ENCODE measurements at places on chromosomes 2 and 18.

DNA sequence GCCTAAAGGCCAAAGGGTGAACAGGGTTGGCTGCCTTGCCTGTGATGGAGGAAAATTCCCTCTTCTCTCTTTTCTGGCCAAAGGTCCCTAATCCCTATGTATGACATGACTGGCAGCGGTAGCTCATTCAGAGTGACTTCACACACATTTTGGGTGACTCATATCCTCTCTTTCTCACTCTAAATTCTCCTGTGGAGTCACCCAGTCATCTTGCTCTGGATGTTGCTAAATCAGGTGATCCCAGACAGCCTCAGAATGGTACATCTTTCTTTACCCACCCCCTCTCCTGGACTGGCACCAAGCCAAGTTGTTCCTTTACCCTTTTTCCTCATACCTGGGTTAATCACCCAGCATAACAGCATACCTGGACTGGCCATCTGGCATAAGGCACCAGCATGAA, 77.2 kb downstream of the NEURL3 start:
- DNase-seq = peak; percentile 97

DNA sequence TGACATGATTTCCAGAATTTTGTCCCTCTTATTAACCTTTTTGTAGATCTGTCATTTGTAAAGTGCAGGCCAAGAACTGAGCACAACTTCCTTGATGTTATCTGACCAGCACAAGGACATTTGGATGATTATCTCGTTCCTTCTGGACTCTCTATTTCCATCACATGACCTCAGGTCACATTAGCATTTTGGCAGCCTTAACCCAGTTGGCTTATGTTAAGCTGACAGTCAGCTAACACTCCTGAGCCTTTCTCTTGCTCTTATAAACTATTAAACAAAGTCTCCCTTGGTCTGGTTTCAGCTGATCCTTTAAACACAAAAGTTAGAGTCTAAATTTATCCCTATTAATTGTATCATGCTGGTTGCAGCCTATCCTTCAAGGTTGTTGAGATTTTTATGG, 167.2 kb upstream of the RBBP8 start:
- no peak for DNase-seq

DNA sequence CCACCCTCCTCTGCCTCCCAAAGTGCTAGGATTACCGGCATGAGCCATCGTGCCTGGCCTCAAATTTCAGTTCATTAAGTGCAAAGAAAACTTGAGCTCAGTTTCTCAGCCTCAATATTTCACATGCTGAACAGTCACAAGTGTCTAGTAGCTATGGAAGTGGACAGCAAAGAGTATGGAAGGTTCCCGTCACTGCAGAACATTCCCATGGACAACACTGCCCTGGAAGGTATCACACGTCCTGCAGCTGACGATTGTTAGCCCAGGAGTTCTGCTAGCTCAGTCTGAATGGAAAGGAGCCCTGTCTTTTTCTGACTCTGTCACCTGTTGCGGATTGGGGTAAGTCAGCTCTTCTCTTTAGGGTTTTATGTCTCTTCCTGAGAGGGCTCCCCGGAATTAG, 86.2 kb upstream of the PTPRM start:
- no peak for DNase-seq

DNA sequence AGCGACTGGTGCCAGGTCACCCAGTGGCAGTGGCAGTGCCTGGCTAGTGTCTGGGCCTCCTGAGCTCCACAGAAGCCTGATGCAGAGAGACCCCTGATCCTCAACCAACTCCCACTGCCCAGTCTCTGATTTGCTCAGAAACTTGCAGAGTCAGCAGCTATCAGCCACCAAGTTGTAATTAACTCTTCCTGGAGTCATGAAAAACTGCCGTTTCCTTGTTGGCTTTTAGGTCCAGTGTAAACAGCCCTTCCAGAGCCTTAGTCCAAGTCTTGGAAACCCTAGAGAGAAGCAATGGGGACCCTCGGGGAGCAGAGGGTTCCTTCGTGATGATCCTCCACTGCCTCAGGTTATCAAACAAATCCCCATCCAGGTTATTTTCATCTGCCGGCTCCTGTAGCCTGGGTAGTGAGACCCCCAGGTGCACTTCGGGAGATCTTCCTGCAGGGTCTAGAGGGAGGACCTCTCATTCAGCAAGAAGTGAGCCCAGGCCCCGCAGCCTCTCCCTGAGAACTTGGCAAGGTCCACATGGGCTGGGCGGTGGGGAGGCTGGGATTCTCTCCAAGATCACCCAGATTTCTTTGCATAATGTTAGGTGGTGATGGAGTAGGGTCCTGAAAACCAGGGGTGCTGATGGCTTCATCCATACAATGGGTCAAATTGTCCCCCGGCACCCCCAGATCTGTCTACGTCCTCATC, 137.7 kb upstream of the HDAC4 start:
- no peak for DNase-seq

- DNase-seq = no peak
Observed at GRCh38 chr2:130737592-130737991, 8.7 kb downstream of the GPR148 start.

DNA sequence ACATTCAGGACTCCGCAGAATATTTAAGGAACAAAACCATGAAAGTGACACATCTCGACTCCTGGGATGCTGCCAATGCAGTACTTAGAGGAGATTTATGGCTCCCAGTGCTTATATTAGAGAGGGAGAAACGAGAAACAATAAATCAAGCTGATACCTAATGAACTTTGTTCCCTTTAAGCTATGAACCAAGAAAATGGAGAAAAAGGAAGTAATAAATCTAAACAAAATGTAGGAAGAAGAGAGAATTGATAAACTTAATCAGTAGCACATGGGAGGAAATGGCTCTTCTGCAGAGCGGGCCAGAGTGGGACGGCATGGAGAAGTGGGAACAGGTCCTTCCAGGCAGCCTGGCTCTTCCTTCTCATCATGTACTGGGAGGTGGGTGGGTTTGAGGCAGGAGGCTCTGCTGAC, 42.7 kb downstream of the NPPC start:
- DNase-seq = peak; percentile 52

DNA sequence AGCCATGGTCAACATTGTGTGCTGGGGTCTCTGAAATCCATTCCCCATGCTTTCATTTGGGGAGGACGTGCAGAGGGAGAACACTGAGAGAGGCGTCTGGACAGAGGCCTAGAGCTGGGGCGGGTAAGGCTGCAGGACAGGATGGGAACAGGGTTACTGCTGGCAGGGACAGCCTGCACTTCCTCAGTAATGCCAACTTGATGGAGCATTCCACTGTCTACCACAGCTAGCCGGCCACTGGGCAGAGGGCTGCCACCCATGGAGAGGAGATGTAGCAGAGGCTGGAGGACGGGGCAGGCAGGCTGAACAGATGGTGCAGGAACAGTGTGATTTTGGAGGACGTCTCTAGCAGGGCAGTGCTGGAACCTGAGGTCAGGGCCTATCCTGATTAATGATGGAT, 29.3 kb downstream of the MRPL33 start:
- no peak for DNase-seq

DNA sequence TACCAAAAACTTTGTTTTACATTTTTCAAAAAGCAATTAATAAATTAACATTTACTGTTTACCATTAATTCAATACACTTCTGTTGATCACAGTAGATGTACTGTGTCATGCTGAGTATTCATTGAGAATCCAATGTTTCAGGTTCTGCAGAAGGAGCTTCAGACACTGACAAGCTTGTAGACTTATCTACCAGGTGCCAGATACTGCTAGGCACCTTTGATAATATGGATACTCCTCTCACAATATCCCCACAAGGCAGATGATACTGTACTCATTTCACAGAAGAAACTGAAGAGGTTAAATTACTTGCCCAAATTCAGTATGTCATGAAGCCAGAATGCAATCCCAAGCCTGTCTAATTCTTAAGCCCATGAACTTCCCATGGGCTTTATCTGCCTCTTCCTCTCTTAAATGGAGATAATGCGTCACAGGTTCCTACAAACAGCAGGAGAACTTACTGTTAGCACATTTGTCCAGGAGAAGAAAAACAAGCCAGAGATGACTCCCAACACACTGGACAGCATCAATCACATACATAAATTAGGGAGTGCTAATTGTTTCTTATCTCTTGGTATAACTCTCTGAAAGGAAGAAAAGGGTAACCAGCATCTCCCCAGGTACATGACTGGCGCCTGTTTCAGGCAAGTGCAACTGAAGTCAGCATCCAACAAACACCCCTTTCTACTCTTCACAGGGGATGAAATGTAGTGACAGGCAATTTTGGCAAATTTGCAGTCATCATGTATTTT, 27.4 kb downstream of the ITSN2 start:
- DNase-seq = no peak

DNA sequence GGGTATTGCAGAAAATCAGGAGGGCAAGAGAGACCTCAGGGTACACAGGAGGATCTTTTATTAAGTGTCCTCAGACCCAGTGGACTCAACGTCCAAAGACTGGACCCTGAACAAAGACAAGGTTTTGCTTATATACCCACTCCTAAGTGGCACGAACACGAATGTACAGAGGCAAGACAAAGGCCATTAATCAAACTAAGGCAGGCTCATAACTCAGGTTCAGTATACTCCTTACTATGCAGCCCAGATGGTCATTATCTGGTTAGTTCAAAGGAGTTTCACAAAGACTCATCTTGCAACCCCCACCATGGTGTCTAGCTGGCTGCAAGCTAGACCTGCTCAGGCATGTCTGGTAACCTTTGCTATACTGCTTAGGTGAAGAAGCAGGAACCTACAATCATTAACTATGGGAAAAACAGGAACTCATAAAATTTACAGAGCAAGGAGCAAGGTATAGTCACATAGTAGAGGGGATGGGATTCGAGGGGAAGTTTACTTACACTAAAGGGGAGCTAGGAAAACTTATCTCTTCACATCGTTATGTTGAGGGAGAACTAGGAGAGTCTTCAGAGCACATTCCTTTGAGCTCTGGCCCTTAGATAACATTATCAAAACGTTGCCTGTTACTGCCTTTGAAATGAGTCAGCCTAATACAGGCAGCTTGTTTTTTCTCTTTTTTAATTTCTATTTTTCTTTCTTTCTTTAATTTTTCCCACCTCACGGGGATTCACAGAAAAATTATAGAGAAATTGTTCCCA, 33.9 kb downstream of the SLC4A3 start:
- peak; percentile 85 for DNase-seq

DNA sequence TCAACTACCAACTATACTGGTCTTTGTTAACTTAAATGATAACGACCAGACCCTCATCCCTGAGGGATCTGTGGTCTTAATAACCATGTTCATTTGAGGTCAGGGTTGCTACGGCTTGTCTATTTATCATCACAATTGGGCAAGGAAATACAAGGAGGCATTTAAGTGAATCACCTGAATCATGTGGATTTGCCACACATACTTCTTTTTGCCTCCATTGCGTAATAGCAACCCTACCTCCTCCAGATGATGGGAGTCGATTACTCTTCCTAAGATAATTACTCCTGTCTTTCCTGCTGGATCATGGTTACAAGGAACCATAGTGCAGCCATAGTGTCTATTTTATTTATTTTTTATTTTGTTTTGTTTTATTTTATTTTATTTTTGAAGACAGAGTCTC, 42.2 kb downstream of the TAF4B start:
- DNase-seq = peak; percentile 10

DNA sequence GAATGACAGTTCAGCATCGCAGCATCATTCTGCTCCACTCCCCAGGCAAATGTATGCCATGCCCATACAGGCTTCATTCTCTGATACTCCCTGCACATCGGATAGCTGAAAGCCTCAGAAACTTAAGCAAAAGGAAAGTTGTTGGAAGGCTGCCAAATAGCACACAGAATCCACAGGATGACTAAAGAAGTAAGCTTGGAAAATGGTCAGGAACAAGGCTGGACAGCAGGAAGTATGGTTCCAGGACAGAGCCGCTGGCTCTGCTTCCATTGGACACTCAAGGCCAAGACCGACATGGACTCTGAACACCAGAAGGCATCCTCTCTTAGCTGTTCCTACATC, 256.5 kb downstream of the CDH20 start:
- DNase-seq = peak; percentile 58

DNA sequence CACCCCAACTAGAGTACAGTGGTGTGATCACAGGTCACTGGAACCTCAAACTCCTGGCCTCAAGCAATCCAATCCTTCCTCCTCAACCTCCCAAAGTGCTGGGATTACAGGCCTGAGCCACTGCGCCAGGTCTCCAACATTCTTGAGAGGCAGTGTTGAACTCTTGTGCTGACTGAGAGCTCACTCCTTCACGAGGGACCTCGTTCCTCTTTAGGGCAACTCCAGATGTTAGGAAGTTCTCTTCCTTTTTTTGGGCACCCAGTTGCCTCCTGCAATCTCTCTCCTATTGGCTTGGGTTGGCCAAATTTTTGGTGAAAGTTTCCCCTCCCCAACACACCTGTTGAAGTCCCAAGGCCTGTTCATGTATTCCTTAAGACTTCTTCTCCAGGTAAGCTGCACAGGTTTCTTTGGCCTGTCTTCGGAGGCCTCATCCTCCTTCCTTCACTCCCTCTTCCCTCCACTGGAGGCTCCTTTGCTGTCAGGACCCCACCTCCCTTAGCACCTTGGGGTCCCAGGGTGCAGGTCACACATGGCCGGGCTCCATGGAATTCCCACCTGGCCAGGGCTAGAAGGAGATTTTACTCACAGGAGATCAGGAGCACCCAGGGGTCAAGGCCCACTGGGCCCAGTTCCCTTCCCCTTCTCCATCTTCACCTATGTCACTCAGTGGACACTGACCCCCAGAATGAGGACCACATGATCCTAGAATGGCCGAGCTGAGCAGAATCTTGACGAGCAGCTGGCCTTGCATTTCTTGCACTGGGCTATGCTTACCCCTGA, 94.6 kb upstream of the SMAD2 start:
- DNase-seq = no peak

Data from renal cortical epithelial cell (primary cell).